ENCODE measurements at places on chromosomes 4 and X.

GRCh38 chr4:170391066-170391740 lies 301.4 kb upstream of the AADAT start:
- no peak for DNase-seq

DNA sequence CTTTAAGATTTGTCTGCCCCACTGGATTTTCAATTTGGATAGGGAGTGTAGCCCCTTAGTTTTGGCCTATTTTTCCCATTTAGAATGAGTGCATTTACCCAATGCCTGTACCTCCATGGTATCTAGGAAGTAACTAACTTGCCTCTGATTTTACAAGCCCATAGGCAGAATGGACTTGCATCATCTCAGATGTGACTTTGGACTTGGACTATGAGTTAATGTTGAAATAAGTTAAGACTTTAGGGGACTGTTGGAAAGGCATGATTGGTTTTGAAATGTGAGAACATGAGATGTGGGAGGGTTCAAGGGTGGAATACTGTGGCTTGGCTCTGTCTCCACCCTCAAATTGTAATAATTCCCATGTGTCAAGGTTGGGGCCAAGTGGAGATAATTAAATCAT lies 2480.2 kb downstream of the PCDH7 start:
- no peak for DNase-seq

GRCh38 chr4:27861381-27861787 lies 1000.7 kb downstream of the STIM2 start:
- no peak for DNase-seq

DNA sequence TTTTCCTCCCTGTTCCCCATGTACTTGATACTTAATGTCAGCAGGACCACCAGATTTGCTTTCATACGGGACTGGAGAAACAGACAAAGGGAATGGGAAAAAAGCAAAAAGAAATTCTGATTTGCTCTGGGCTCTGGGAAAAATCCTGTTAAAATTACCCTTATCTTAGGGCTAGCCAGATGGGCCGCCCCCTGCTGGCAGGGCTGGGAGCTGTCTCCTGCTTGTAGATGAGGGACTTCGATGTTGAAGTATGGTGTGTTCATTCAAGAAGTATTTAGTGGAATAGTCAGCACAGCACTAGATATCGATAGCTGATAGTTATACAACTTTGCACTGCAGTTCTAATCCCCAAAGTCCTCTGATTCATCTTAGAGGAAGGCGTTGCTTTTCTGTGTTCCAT lies 45.8 kb downstream of the BCORL1 start:
- DNase-seq: peak; percentile 74

DNA sequence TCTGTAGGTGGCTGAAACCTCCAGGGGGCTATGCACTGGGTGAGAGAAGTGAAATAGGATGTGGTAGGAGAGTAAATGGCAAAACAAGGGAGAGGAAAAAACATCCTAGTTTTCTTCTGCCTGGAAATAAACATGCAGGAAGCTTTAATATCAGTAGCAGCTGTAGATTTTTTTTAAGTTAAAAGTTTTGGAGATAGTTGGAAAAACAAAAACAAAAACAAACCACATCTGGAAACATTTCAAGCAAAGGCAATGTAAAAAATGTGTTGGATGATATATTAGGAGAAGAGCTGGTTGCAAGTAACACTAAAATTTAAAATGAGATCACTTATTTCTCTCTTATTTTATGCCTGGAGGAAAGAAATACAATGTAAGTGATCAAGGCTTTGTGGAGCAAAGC lies 388.0 kb downstream of the SPRY1 start:
- DNase-seq: no peak

GRCh38 chrX:40508560-40508959 lies 72.2 kb upstream of the ATP6AP2 start:
- DNase-seq: no peak

DNA sequence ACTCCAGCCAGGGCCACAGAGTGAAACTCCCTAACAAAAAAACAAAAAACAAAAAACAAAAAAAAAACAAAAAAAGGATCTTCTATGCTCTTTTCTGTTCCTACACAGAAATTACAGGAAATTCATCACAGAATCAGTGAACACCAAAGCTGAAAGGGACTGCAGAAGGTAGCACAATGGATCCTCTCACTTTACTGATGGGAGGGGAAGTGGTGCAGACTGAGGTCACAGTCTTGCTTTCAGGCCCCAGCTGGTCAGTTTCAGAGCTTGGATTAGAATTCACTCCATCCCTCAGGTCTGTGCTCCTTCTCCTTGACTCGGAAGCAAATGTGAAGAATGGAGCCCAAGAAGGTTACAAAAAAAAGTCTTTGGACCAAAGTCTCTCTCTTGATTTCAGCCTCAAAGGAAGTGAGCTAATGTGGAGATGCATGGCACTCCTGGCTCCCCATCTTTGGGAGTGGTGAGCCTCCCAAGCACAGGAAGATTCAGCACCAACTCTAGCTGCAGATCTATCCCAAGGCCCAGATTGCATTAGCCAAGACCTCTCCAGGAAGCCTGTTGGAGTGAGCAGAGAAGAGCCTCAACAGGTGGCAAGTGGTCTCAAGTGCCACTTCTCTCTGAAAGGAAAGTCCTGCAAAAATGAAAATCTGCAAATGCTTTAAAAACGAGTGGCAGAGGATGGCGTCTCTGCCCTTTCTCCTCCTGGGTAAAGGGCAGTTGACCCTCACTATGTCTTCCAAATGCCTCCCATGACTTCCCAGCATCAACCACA lies 176.0 kb downstream of the MAML3 start:
- DNase-seq: no peak

DNA sequence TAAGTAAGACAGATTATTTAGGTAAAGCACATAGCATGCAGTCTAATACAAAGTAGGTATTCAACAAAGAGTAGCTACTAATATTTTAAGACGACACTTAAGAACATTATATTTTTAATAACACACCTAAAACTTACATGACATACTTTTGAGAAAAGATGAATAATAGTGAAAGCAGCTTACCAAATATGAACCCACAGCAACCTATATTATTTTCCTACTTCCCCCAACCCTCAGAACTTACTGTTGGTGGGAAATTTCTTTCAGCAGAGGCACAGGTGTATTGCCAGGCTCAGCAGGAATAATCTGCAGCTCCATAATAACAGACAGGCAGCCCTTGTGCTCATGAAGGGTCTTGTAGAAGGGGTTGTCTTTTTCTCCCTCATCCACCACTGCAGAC lies 498.9 kb downstream of the GLUD2 start:
- DNase-seq: no peak

GRCh38 chr4:69848028-69848427 lies 11.9 kb downstream of the SULT1E1 start:
- DNase-seq: no peak

DNA sequence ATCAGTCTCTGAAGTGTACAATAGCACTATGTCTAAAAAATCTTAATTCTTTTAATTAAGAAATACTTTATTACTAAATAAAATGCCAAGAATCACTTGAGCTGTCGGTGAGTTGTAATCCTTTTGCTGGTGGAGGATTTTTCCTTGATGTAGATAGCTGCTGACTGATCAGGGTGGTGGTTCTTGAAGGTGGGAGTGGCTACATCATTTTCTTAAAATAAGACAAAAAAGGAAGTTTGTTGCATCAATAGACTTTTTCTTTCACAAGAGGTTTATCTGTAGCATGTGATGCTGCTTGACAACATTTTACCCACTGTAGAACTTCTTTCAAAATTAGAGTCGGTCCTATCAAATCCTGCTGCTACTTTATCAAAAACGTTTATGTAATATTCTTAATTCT lies 68.8 kb upstream of the ZC4H2 start:
- no peak for DNase-seq

GRCh38 chrX:100089724-100090123 lies 320.3 kb downstream of the PCDH19 start:
- DNase-seq: no peak

DNA sequence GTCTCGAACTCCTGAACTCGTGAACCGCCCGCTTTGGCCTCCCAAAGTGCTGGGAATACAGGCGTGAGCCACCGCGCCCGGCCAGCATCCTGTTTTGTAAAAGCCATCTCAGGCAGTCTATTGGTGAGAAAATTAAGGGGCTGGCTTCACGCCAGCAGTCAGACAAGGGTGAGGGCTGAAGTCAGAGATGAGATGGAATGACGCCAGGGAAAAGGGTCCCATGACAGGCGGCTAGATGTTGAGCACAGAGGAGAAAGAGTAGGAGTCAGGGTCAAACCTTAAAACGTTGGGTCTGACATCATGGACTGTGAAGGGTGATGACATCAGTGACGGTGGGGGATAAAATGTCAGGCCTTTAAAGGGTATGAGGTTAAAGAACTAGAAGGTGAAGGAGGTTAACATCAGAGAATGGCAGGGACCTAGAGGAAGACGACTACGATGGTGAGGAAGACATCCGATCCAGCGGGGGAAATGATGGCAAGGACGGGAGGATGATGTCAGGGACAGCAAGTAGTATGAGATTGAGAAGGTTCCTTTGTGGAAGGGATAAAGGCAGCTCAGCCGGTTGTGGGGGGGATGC lies 504 bp upstream of the RBM3 start:
- DNase-seq: peak; percentile 61

GRCh38 chr4:111174331-111174730 lies 551.5 kb upstream of the PITX2 start:
- DNase-seq: no peak

DNA sequence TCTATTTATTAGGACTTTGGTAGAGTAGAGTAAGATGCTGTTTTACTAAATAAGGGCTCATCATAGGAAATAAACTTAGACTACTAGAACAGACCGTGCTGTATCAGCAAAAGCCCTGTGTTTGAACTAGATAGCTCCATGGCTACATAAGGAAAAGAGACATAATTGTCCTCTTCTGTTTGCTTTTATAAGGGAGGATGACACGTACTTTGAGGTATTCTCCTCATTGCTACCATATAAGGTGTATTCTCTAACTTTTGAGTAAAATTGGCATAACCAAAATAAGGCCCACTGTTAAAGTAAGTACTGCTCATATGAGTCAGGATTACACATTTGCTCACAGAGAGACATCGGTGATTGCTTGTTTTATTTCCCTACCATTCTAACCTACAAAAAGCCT lies 64.3 kb downstream of the PDLIM5 start:
- DNase-seq: no peak

DNA sequence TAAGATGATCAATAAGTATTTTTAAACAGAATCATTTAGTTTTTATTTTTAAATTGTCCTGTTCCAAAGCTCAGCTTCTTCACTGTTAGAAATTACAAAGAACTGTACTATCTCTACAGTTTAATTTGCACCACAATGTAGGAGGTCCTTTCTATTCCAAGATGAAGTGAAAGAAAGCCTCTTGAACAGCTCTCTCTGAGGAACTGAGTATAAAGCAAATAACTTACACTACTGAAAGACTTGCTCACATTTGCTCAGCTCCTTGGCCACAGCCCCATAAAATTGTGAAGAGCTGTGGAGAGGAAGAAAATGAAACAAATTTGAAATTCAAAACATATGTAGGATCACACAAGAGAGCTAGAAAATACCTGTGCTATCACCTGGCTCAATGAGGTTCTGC lies 68.6 kb downstream of the ENPEP start:
- DNase-seq: no peak

DNA sequence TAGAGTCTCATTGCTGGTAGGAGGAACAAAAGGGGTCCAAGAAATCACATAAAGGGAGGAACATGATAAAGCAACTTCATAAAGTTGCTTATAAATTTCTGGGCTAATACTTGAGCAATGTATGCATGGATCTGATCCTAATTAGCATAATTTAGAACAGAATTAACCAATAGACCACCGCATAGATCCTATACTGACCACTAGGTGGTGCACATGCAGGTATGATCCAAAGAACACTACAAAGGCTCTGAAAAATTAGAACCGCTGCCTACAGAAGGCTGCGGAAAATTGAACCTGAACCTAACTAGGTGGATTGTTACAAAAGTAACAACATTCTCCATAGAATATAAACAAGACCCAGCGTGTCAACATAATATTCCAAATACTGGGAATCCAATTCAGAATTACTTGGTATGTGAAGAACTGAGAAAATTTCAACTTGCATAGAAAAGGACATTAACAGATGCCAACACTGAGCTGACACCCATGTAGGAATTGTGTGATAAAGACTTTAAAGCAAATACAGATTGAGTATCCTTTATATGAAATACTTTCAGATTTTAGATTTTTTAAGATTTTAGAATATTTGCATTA lies 23.3 kb downstream of the BRCC3 start:
- DNase-seq: no peak

GRCh38 chr4:45776146-45776545 lies 347.7 kb downstream of the GABRG1 start:
- no peak for DNase-seq

- no peak for DNase-seq
Observed at GRCh38 chrX:21509912-21510311, 135.7 kb downstream of the CNKSR2 start.

DNA sequence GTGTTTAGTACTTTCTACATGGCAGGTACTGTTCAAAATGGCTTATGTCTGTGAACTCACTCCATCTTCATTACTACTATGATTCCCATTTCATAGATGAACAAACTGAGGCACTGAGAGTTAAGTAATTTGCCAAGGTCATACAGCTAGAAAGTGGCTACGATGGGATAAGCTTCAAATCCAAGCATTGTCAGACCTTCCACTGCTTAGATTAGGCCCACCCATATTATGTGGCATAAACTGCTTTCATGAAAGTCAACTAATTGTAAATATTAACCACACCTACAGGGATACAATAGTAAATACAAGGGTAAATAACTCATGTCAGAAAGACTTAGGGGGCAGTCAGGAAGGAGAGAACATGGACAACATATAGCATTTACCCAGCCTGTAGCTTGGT lies 68.8 kb downstream of the SLITRK2 start:
- DNase-seq: no peak

GRCh38 chrX:111101580-111101979 lies 5.6 kb downstream of the PAK3 start:
- no peak for DNase-seq

GRCh38 chrX:136747003-136747986 lies 33.4 kb downstream of the ARHGEF6 start:
- DNase-seq: no peak

DNA sequence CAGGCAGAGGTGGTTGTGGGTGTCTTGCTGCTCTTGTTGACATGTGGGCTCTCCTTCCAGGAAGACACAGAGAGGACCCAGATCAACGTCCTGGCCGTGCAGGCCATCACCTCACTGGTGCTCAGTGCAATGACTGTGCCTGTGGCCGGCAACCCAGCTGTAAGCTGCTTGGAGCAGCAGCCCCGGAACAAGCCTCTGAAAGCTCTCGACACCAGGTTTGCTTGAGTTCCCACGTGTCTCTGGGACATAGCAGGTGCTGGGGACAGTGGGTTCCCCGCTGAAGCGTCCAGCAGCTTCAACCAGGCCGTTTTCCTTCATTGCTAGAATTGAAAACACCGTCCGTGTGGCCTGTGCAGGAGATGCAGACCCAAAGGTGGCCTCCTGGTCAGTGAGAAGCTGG lies 25.6 kb upstream of the MSANTD1 start:
- peak; percentile 3 for DNase-seq

- DNase-seq: no peak
Observed at GRCh38 chr4:80125252-80126177, 52.5 kb upstream of the ANTXR2 start.
